ENCODE measurements at places on chromosomes 11 and 22.

GRCh38 chr11:36510594-36510942 is 496 bp upstream of the TRAF6 start:
- no peak for DNase-seq

- peak; percentile 16 for DNase-seq
Measured at GRCh38 chr22:41943661-41944209, 3.2 kb downstream of the CENPM start.

- DNase-seq: no peak
Measured at GRCh38 chr22:30460147-30460546, 11.7 kb downstream of the SEC14L3 start.

DNA sequence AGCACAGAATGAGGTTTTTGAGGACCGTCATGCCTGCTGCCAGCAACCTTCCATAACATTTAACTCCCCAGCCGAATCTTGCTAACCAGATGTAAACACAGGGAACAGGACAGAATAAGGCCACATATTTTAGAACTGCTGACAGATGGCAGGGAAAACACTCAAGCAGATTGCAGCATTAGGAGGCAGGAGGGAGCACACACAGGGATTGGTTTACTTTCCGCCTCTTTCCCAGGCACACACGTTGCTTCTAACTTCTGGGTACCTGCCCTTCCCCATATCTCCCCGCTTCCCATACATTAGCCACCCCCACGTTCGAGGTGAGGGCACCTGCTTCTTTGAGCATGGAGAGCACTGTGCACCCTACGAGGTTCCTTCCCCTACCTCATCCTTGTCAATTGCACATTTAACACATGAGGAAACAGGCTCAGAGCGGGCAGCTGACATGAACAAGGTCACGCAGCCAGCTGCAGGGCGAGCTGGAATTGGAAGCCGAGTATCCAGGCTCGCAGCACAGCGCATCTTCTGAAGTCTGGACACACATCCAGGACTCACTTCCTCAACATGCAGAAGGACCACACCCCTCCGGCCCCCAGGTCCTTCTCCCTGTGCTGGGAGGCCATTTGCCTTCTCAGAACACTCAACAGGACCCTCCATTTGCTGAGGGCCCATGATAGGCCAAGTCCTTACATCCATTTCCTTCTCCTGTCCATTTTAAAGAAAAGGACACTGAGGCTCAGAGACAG is 18.7 kb downstream of the ASPHD2 start:
- DNase-seq: no peak

GRCh38 chr11:15636521-15637089 is 521.9 kb downstream of the INSC start:
- DNase-seq: no peak

DNA sequence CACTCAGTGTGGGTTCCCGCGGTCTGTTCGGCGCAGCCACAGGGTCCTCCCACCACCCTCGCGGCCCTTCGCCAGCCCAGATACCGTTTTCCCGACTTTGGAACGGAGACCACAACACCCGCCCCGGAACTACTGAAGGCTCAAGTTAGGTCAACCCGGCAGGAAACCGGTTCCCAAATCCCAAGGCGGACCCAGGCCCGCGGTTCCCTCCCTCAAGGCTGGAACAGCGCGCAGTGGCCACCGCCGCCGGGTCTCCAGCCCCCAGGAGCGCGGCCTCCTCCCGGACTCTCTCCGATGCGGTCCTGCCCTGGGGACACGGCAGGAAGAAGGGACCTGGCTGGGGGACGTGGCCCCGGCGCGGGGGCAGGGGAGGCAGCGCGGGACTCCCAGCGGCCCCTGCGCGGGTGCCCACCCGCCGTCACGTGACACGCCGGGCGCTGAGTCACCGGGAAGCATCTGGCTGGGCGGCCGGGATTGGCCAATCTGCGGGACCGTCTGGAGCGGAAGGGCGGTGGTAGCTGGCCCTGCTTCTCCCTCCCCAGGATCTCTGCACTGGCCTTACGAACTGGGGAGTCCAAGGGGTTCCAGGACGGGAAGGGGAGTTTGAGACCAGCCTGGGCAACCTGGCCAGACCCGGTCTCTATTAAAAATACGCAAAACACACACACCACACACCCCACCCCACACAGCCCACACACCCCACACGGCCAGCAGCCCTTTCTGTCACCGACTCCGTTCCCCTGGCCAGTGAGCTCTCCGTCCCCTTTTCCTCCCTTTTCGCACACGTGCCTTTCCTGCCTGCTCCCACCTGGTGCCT is 21.5 kb upstream of the MALAT1 start:
- no peak for DNase-seq

- DNase-seq: no peak
Measured at GRCh38 chr11:108838792-108839105, 173.9 kb downstream of the DDX10 start.

All from epithelial cell of prostate (primary cell).